ENCODE measurements at places on chromosomes 11 and 22.

DNA sequence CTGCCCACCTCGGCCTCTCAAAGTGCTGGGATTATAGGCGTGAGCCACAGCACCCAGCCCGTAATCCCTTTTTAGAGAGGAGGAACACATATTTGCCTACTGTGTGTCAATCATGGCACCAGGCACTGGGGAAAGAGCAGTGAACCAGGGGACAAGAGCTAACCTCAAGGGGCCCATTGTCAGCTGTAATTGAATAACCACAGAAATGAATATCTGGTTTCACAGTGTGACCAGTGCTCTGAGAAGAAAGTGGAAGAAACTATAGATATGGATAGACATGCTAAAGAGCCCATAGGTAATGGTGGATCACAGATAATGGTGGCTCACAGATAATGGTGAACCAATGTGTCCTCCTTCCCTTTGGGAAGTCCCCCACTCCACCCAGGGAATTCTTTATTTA is 8.6 kb upstream of the KCTD14 start:
- no peak for DNase-seq

DNA sequence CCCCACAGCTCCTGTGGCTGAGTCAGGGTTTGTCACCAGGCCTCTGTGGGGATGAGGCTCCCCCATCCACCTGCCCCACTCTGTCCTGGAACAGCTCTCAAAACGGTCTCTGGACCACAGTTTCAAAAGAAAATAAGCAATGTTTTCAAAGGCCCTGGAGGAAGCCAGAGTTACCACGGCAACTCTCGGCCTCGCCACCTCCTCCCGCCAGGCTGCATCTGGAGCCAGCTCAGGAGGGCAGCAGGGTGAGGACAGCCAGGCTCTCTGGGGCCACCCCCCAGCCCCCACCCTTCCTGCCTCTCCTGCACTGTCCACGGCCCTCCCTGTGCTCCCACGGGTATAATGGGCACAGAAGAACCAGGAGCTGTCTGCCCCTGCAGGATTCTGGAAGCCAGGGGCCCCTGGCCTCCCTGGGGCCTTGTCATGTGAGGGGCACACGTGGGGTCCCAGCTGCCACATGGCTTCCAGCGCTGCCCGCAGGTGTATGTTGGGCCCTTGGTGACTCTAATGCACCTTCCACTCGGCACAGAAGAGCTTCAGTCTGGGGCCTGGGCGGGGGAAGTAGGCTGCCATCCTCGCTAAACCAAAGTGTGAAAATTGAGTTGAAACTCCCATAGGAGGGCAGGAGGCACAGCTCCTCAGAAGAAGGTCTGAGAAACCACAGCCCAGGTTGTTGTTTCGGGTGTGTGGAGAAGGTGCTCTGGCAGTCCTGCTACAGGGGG is 10.3 kb downstream of the CD81 start:
- DNase-seq: no peak

GRCh38 chr11:44464741-44465140 is 100.7 kb upstream of the CD82 start:
- no peak for DNase-seq

DNA sequence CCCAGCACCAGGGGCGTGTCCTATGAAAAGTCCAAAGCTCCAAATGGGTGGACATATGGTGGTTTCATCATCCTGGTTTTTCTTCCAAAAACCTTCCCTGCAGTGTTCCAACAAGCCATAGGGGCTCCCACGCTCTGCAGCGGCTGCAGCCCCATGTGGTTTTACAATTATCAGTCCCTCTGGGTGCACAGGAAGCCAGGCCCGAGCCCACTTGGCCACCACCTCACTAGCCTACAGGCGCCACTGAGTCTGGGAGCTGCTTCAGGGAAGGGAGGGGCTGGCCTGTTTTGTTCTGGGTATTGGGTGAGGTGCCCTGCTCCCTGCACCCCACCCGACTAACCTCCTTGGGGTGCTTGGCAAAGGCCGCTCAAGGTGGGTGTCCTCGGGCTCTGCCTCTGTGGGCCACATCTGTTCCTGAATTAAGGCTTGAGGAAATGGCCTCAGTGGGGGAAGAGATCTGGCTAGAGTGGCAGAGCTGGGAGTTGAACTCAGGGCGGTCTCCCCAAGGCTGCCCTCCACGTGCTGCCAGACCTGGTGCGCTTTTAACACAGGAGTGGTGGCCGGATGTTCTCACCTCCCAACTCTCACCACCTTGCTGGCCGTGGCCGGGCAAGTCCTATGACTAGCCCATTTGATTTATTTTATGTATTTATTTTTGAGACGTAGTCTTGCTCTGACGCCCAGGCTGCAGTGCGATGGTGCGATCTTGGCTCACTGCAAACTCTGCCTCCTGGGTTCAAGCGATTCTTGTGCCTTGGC is 5.3 kb upstream of the CDC42BPG start:
- DNase-seq: no peak

DNA sequence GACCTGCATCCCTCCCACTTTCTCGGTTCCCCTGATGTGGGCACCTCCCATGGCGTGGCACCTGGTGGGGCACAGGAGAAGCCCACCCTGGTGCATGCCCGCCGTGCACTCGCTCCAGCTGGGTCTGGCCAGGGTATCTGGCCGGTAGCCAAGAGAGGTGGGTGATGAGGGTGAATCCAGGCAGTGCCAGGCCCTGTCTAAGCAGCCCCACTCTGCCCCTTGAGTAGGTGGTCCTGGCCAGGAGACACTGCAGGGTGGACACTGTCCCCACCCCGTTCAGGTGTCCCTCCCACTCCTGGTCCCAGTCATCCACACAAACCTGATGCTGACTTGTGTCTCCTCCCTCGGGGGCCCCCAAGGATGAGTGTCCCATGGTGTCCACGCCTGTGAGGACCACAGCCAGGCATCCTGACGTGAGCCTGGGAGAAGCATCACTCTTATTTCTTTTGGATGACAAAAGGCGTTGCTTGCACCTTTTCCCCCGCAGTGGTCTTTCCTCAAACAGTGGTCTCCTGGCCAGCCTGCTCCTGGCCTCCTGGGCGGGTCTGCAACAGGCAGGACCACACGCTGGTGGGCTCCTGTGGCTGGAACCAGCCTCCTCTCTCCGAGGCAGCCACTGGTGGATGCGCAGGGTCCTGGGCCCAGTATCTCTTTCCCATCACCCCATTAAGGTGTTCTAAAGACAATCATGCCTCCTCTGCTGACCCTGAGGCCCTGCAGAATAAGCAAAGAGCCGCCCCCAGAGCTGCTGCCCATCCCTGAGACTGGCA is 922.3 kb downstream of the BRD1 start:
- DNase-seq: no peak
